ENCODE measurements at places on chromosomes 2 and 18.

DNA sequence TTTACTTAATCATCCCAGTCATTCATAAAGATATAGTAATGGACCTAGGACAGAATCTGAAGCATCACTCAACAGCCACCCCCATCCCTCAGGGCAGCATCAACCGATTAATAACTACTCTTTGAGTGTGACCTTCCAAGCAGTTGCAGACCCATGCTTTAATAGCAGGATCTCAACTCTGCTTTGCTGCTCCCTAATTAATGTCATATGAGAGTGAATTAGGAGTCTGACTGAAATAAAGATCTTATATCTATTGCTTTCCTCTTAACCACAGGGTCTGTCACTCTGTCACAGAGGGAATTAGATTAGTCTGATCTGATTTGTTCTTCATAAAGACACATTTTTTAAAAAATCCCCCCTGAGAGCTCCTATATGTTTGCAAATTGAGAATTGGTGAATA, 46.1 kb upstream of the LRP1B start:
- DNase-seq = no peak

GRCh38 chr18:3706279-3707097, 256.5 kb downstream of the TGIF1 start:
- peak; percentile 83 for DNase-seq

GRCh38 chr2:85992611-85993010, 103.8 kb upstream of the ST3GAL5 start:
- DNase-seq = no peak

GRCh38 chr18:63315131-63315662, 4.4 kb downstream of the BCL2 start:
- no peak for DNase-seq

GRCh38 chr2:128654408-128654807, 335.7 kb upstream of the HS6ST1 start:
- peak; percentile 97 for DNase-seq

GRCh38 chr2:190879474-190880377, 895 bp upstream of the GLS start:
- no peak for DNase-seq

- no peak for DNase-seq
Observed at GRCh38 chr18:51397347-51397962, 200.0 kb upstream of the MEX3C start.

DNA sequence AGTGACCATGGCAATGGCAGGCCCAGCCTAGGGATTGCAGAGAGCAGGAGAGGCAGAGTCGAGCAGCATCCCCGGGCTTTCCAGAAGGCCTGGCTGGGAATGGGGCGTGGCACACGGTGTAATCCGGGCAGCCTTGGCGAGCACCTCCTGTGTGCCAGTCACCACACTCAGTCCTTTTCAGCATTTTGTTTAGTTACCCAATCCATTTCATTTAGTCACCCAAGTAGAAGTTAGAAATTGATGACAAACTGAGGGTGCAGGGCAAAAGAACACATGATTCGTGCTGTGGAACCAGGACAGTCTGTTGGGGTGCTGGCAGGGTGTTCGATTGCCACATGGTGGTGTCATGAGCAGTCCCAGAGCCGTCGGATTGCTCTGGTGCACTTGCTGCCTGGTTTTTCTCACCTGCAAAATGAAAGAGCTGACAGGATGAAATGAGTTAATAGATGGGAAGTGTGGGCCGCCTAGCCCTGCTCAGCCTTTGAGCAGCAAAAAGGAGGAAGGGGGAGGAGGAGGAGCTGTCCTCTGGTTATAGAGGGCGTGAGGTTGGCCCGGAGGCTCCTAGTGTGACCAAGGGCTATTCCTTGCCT, 299.4 kb downstream of the AGAP1 start:
- no peak for DNase-seq

- DNase-seq = no peak
Observed at GRCh38 chr2:205637779-205638503, 44.4 kb upstream of the NRP2 start.

DNA sequence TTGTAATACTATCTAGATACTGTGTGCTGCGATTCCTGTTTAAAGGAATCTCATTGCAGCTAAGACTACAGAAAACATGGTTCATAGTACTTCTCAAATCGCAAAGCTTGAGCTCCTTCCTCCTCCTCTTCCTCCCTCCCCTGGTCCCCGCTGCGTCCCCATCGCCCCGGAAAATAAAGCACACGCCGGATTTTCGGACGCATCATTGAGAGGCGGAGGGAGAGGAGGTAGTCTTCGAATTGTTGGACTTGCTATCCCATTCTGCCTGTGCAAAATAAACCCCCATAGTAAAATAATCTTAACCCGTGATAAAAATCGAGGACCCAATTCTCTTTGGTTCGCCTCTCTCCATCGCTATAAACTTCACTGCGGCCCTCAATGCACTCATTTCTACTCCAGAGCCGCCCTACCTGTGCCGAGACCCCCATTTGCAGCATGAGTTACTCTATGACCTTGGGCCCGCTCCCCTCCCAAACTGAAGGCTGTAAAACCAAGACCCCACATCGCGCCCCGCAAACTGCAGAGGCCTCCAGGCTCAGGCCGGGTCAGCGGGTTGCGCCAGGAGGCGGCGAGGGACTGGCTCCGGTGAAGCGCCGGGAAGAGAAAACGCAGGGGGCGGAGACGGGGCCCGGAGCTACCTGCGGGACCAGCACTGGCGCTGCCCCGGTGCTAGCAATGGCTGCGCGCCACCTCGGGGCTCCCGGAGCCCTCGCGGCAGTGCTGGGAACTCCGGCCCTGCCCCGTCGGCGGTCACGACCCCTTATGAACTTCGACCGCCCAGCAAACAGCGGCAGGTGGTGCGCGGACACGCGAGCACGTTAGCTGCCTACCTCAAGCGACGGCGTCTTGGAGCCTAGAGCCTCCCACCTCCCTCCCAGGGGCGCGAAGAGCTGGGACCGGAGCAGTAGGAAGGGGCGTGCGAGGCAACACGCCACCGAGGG, 649 bp downstream of the ESCO1 start:
- no peak for DNase-seq

DNA sequence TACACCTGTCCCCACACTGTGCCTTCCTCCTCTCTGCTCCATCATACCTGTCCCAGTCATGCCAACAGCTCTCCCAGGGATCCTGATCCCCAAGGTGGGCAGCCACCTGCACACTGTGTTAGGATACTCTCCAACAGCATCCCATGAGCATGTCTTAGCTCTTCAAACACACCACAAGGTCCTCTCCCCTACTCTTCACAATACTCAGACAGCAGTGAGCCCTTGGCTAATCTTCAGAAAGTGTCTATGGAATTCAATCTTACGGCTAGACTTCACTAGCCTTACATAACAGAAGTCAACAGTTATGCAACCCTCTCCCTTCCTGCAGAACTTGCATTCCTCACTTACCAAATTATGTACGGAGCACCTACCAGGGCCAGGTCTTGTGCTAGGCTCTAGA, 79.9 kb downstream of the MYO5B start:
- no peak for DNase-seq

GRCh38 chr2:59912042-59912441, 641.4 kb downstream of the BCL11A start:
- no peak for DNase-seq

DNA sequence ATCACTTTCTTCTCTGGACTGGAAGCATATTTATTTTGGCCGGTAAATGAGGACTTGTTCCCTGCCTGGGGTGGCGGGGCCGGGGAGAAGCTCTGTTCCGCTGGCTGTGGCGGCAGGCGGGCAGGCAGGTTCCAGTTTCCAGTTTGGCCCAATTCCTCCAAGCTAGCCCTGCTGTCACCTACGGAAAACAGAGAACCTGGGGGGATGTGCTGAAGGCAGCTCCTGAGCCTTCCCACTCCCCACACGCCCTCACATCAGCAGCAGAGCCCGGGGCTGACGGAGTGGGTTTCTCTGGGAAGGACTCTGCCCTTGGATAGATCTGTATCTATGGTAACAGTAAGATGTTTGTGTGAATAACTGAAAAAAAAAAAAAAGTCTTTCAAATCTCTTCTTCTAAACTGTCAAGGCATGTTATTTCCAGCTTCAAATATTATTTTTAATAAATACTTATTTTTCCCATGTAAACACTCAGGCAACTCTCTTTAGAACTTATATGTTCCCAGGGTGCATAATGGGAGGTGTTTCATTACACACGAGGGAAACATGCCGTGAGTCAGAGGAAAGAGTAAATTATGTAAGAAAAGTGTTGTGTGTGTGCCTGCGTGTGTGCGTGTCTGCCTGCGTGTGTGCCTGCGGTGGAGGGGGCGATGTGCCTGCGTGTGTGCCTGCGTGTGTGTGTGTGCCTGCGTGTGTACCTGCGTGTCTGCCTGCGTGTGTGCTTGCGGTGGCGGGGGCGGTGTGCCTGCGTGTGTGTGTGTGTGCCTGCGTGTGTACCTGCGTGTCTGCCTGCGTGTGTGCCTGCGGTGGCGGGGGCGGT, 116.1 kb upstream of the ZNF516 start:
- DNase-seq = no peak

GRCh38 chr18:12599966-12600365, 57.9 kb downstream of the SPIRE1 start:
- DNase-seq = no peak

- no peak for DNase-seq
Observed at GRCh38 chr2:174585657-174586252, 11.8 kb downstream of the WIPF1 start.

DNA sequence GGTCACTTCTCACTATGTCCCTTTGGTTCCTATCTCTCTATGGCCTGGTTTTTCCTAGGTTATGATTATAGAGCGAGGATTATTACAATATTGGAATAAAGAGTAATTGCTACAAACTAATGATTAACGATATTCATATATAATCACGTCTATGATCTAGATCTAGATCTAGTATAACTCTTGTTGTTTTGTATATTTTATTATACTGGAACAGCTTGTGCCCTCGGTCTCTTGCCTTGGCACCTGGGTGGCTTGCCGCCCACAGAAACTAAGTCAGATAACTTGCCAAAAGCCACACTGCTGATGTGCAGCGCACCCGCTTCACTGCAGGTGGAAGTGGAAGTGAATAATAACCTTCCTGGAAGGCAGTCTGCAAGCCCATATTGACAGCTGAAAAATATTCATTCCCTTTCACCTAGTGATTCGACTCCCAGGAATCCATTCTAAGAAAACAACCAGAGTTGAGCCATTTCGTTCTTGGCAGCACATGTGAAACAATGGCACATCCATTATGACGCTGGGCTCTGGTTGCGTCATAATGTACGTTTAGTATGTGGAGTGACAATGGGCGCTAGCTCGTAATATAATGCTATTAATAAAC, 725 bp upstream of the ANKRD53 start:
- peak; percentile 30 for DNase-seq

DNA sequence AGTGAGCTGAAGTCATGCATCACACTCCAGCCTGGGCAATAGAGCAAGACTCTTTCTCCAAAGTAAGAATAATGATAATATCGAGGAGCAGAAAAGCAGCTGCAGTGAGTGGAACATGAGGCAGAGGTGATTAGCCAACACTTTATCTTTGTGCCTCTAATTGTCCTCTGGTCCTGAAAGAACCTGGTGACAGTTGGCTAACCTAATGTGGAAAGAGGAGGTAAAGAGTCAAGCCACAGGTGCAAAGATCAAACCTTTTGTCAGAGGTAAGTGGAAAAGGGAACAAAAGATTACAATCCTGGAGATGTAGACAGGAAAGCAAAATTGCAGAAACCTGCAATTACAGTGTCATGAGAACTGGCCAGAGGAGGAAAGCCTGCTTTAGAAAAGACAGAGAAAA, 53.5 kb upstream of the LCLAT1 start:
- no peak for DNase-seq

DNA sequence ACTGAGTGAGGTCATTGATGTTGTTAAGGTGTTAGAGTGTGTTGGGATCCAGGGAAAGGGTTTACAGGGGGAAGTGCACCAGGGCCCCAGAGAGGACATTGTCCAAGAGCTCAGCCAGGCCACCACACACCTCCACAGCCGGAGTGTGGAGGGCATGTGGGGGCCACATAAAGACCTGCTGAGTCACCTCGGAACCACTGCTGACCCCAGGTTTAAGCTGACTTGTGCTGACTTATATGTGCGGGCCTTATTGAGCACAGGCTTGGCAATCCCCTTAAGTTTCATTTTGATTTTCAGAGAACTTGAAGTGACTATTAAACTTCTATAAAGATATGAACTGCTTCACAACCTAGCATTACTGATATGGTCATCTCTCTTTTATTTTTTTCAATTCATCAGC, 166.2 kb upstream of the MAP3K20 start:
- no peak for DNase-seq

DNA sequence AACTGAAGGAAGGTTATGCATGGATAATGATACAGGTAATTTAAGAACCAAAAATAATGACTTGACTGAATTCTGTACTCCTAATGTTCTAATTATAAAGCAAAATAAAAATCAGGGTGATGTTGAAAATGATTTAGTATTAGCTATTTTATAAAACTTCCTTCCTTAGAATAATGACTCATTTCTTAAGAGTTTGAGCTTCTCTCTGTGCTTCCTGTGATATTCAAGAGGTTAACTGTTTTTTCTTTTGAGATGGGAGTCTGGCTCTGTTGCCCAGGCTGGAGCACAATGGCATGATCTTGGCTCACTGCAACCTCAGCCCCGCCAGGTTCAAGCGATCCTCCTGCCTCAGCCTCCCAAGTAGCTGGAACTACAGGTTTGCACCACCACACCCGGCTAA, 14.8 kb downstream of the HADHA start:
- DNase-seq = no peak

GRCh38 chr2:71452565-71452964, 796 bp upstream of the DYSF start:
- peak; percentile 79 for DNase-seq

DNA sequence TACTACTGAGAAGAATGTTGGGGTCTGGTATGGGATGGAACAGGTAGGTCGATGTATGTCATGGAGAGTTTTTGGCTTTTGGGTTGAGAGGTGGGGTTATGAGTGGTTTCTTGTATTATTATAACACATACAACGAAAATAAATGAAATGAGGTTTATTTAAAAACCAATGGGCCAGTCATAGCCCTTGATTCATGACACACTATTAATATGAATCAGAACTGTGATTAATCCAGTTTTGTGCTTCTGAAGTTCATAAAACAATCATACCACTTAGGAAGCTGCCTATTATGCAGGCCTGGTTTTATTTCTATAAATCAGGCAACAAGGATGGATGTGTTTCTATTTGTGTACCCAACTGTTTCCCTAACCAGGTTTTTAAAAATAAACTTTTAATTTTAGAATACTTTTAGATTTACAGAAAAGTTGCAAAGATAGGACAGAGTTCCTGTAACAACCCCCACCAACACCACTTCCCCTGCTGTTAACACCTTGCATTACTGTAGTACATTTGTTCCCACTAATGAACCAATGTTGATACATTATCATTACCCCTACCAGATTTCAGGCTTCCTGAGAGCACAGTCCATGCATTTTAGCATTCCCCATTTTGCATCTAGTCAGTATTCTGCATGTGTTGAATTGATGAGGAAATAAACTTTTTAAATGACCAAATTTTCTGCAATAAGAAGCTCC, 37.5 kb upstream of the NCOA1 start:
- DNase-seq = no peak

DNA sequence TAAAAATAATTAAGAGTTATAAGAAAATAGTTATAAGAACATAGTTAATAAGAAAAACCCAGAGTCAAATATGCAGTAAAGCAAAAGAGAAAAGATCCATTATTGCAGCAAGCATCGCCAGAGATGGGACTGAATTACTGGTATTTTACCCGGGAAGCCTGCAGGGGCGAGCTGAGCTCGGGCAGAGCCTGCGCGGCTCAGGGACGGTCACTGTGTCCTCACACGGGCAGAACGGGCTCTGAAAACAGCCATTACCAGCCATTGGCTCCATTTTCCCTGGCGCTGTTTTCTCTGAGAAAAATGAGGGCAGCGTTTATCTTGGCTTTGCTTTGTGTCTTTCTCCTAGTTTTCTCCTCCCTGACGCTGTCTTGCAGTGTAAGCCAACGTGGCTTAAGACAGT, 95.3 kb upstream of the ALKAL2 start:
- no peak for DNase-seq

- peak; percentile 16 for DNase-seq
Observed at GRCh38 chr2:157592948-157593347, 35.7 kb downstream of the ACVR1C start.

Data from MV-4-11 (cell line).